ENCODE measurements at places on chromosomes 3 and 15. TPM values are rescaled to one million over a fixed set of nuclear protein-coding genes. Genes with fewer than 3 reads are reported as not detected.

DNA sequence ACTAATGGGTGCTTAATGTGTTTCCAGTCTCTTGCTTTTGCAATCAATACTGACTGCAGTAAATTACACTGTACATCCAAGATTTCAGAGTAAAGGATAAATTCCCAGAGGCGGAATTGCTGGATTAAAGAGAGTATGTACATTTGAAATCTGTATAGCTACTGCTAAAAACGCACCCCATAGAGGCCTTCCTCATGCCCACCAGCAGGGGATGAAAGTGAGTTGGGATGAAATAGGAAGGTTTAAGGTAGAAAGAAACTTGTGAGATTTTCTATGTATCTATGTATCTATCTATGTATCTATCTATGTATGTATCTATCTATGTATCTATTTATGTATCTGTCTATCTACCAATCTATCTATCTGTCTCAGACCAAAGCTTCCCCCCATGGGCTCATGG is 28.4 kb downstream of the TMEM44 start:
- no peak for DNase-seq

GRCh38 chr15:69736161-69736560 is 283.5 kb downstream of the RPLP1 start:
- DNase-seq = no peak

- DNase-seq = no peak
Measured at GRCh38 chr15:75902129-75902557, 1.5 kb upstream of the FBXO22 start.

GRCh38 chr15:100877551-100877950 is 2.1 kb upstream of the ALDH1A3 start:
- no peak for DNase-seq

- DNase-seq = no peak
Measured at GRCh38 chr3:134377896-134378295, 3.6 kb upstream of the AMOTL2 start.

- no peak for DNase-seq
Measured at GRCh38 chr3:9201955-9202354, 47.5 kb downstream of the SRGAP3 start.

Gene CPNE9
- 1.2 TPM for total RNA-seq

Measured in B cell (primary cell).